SK-N-SH (cell line): ENCODE measurements at places on chromosomes 5 and 9. TPM values are rescaled to one million over a fixed set of nuclear protein-coding genes. Genes with fewer than 3 reads are reported as not detected.

DNA sequence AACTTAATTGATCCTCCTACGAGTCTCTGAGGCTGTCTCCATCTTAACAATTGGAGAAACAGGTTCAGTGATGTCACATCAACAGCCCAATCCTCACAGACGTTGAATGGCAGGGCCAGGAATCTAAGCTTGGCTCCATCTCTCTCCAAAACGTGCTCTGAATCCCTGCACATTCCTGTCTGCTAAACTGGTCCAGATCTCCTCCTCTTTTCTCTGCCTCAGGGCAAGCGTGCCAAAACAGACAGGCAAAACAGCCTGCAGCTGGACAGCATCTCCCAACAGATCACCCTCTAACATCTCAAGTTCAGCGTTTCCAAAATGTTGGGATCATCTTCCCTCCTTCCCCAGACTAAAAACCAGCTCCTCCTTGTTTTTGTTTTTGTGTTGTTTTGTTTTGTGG, 6.6 kb downstream of the FBP1 start:
- DNase-seq: no peak

GRCh38 chr5:137612576-137612975, 113.5 kb upstream of the SPOCK1 start:
- no peak for DNase-seq

EGR1 gene
- polyA plus RNA-seq: 28.4 and 48.0 TPM in 2 replicates

GRCh38 chr9:114034196-114034595, 43.9 kb downstream of the AMBP start:
- DNase-seq: no peak

DNA sequence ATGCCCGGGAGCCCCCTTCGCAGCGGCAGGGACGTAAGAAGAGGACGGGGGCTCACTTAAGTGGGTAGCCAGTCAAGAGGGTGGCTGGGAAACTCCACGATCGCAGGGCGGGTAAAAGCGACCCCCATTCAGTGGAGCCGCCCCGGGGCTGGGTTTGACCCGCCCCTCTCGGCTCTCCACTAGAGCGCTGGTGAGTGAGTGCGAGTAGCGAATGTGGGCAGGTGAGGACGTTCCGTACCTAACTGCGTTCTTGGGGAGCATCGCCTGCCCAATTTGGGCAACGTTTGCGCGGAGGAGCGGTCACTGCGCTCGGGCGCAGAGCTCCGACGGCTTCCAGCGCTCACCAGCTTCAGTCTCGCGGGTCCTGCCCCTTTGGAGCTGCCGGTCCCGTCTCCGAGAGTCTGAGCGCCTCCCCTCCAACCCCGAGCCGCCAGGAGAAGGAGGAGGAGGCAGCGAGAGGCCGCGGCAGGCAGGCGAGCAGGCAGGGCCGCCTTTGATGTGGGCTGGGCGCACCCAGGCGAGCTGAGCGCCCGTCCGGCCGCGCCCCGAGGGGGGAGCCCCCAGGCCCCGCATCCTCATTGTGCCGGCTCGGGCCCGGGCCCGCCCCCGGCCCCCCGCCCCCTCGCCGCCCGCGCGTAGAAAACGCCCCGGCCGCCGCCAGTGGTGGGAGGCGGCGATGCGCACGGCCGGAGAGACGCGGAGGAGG, at the start of gene FGF18:
TSS of gene FGF18 (plus strand) at position 666 of the 706 bp plus-strand sequence. CDS start 553 bp downstream, outside the sequence.
- DNase-seq: peak; percentile 74

- DNase-seq: no peak
Measured at GRCh38 chr5:90338712-90339372, 70.7 kb downstream of the CETN3 start.
